ENCODE measurements at places on chromosomes 1 and 21.
A peak's percentile ranks its signal among the peaks of the same experiment; 100 is the strongest.

- no peak for DNase-seq
Observed at GRCh38 chr21:29639366-29640079, 300.3 kb downstream of the GRIK1 start.

GRCh38 chr1:85502625-85503083 lies 37.7 kb upstream of the DDAH1 start:
- DNase-seq = no peak

- no peak for DNase-seq
Observed at GRCh38 chr1:230152999-230153398, 86.0 kb downstream of the GALNT2 start.

DNA sequence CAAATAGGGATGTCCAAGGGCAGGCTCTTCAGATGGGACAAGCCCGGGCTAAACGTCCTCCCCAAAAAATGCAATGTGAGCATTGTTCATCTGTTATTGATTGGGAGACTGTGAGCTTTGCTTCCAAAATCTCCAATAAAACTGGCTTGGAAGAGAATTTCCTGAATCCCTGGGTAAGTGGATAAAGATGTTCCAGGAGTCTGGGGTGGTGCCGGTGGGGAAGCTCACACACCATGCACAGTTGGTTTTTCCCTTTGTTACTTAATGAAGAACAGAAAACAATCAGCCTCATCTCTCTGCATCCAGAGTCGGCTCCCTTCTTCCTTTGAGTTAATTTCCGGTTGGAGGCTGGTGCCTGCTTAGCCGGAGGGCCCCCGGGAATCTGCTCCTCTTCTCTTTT lies 72.1 kb upstream of the ZBTB40 start:
- DNase-seq = no peak

GRCh38 chr1:58782178-58783089 lies 1.4 kb downstream of the JUN start:
- peak; percentile 52 for DNase-seq

DNA sequence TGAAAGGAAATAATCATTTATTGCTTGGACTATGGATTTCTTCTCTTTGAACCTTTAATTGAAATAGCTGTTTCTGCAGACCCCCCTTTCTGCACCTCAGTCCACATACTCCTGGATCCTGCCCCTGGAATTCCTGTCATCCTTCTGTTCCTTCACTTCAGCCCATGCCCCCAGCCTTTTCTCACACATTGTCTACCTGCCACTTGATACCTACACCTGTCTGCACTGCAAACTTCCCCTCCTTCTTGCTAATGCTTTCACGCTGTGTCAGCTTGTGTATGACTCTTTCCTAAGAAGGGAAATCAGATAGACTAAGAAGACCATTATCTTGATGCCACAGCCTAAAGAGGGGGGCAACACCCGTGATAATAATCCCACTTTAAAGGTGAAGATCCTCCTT lies 80.3 kb upstream of the EXO1 start:
- DNase-seq = no peak

DNA sequence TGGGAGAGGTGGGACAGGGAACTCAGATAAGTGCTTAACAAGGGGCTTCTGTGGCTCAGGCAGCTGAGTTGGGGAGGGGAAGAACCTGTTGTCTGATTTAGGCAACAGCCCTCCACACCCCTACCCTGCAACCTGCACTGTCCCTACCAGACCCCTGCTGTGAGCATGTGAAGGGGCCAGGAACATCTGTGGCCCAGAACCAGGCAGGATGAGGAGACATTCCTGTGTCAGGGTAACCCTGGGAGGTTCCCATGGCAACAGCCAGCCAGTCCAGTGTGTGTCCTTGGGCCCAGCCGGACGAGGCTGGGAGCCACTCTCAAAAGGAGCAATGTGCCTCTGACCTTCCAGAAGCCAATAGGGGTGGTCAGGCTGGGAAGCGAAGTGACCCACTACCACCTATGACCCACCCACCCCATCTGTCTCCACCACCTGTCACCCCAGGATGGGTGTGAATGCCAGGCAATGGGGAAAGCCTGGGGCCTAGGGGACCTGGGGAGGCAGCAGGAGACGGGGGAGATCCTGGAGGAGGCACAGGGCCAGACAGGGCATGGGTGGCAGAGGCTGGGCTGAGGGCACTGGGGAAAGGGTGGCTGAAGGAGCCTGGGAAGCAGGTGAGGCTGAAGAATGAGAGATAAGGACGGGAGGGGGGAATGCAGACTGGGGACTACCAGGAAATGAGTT lies 5.0 kb upstream of the PMVK start:
- no peak for DNase-seq

DNA sequence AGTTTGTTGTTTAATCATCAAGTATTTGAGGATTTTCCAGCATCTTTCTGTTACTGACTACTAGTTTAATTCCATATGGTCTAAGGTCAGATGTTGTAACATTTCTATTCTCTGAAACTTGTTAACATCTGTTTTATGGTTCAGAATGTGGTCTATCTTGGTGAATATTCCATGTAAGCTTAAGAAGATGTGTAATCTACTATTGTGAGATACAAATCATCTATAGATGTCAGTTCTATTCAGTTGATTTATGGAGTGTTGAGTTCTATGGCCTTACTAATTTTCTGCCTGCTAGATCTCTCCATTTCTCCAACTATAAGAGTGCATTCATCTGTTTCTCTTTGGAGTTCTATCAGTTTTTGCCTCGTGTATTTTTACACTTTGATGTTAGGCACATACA lies 31.5 kb downstream of the WARS2 start:
- DNase-seq = no peak

GRCh38 chr1:153928245-153928644 lies 5.5 kb upstream of the GATAD2B start:
- no peak for DNase-seq

GRCh38 chr1:227759341-227760300 lies 24.4 kb downstream of the SNAP47 start:
- no peak for DNase-seq

DNA sequence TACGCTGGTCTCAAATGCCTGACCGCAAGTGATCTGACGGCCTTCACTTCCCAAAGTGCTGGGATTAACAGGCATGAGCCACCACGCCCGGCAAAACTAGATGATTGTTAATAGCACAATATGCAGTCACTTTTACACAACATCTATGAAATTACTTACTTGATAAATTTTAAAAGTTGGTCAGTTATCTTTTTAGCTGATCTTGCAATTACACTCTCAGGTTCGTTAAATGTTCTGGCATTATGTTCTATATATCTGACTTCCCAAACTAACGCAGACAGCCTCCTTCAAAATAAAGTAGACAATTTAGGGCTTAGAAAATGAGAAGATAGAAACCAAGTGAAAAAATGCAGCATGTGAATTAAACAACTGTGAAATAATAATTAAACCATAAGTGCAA lies 31.8 kb upstream of the PSMG1 start:
- DNase-seq = no peak

DNA sequence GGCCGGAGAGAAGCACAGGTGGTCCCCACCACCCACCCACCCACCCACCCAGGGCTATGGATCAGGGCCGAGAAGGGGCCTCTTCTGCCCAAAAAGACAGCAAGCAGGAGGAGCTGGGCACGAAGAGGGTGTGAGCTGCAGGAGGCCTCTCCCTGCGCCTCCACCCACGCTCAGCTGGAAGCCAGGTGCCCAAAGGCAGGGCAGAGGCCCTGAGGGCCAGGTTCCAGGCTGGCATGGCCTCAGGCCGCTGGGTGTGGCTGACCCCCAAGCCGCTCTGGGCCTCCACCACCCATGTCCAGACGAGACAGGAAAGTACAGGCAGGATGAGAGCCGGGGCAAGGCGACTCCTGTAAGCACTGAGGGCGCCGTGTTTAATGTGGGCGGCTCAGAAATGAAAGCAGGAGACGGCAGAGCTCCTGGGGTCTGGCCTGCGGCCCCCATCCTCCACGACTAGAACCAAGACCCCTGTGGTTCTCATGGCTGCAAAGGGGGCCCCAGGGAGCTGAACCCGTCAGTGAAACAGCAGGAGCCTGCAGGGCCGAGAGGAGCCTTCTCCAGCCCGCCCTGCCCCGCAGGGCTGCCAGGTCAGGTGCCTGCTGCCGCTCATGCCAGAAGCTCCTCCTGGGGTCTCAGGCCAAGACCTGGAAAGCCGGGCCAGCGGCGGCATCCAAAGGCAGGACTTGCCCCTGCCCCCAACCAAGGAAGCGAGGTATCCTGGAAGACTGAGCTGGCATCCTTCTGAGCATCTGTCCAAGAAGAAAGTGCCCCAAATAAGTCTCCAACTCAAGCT lies 56.0 kb downstream of the MEGF6 start:
- DNase-seq = no peak

- DNase-seq = no peak
Observed at GRCh38 chr1:247415423-247416361, at the start of gene NLRP3. Gene NLRP3 (plus strand): TSS chr1:247416173. CDS start chr1:247418801, 2,628 bp downstream.
